ENCODE measurements at places on chromosomes 5 and 9. TPM values are rescaled to one million over a fixed set of nuclear protein-coding genes. Genes with fewer than 3 reads are reported as not detected.

DNA sequence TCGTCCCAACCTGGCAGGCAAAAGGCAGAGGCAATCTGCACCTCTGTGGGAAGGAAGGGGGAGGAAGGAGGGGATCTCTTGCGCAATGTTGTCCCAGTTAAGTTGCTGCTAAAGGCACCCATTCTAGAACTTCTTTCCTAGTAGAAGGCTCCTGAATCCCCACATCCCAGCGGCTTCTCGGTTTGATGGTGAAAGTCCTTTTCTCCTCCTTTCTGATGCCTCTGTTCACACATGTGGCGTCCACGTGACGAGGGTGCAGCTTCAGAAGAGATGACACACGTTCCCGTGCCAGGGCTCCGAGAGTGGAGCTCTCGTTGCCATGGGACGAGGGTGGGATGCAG is 96.9 kb upstream of the FCN2 start:
- H3K27me3 ChIP-seq = no peaks in the 10 kb centered on the region
- peaks cover 82% of the 10 kb centered on the region for H3K36me3 ChIP-seq
- no peak overlapping the region for H3K27ac ChIP-seq
- no peak overlapping the region for H3K4me3 ChIP-seq
- no peak for DNase-seq
- H3K4me1 ChIP-seq = peaks cover 4% of the 10 kb centered on the region

The CBY3 gene
- 0.18 TPM for total RNA-seq

DNA sequence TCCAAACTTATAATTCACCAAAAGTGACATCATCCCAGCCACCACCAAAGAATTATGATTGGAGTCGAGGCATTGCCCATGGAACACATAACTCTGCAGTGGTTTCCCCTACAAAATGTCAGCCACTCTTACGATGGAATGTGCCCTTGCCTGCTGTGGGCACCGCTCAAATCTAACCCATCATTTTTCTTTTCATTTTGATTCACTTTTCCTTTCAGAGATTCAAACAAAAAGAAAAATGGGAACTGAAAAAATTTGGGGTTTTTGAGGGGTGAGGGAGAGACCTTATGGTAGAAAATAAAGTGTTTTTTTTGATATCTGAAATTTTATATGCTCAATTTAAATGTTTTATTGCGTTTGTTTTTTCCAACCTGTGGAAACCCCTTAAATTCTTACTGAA is 28.1 kb downstream of the SMARCA2 start:
- H3K4me1 ChIP-seq = no peaks in the 10 kb centered on the region
- peaks cover 21% of the 10 kb centered on the region for H3K36me3 ChIP-seq
- H3K27me3 ChIP-seq = no peaks in the 10 kb centered on the region
- H3K27ac ChIP-seq = no peak overlapping the region
- H3K4me3 ChIP-seq = no peak overlapping the region
- no peak for DNase-seq

DNA sequence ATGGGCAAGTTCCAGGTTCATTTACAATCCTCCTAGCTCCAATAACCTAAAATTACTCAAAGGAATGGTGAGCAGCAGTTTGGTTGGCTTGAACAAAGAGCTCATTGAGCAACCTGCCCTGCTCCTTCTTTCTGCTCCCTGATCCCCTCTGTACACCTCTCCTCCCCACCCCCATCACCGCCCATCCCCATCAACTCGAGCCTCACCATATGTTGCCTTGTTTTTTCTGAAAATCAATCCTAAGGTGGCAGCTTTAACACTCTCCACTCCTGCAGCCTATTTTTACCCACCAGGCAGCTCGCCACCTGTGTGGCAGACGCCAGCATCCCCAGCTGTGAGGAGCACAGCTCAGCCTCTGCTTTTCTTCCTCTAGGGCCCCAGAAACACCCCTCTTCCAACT is 533.4 kb upstream of the BRINP1 start:
- H3K36me3 ChIP-seq = no peaks in the 10 kb centered on the region
- H3K4me1 ChIP-seq = no peaks in the 10 kb centered on the region
- no peaks in the 10 kb centered on the region for H3K27me3 ChIP-seq
- no peak overlapping the region for H3K27ac ChIP-seq
- H3K4me3 ChIP-seq = no peak overlapping the region
- no peak for DNase-seq

DNA sequence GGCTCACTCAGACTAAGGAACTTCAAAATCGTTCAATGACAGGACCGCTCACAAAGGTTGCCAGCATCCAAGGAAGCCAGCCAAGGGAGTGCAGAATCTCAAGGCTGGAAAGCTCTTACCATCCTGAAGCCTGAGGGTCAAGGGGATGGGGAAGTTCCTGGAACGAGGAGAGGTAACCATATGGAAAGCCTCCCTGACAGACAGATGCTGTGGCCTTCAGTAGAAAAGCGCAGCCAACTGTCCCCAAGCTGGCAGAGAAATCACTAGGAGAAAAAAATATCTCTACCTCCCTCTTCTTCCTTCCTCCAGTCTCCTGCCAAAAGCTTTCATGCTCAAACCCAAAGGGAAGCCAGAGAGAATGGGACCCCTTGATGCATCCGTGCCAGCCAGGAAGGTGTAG is 90.5 kb upstream of the RANBP3L start:
- no peak overlapping the region for H3K4me3 ChIP-seq
- no peak for DNase-seq
- no peaks in the 10 kb centered on the region for H3K4me1 ChIP-seq
- peaks cover 14% of the 10 kb centered on the region for H3K27me3 ChIP-seq
- H3K36me3 ChIP-seq = no peaks in the 10 kb centered on the region
- no peak overlapping the region for H3K27ac ChIP-seq

GRCh38 chr9:7130266-7130820 is 372.6 kb downstream of the KDM4C start:
- no peaks in the 10 kb centered on the region for H3K27me3 ChIP-seq
- no peak overlapping the region for H3K27ac ChIP-seq
- H3K36me3 ChIP-seq = peaks cover 1% of the 10 kb centered on the region
- DNase-seq = no peak
- no peak overlapping the region for H3K4me3 ChIP-seq

The SH3PXD2B gene
- 8.2 TPM for total RNA-seq

DNA sequence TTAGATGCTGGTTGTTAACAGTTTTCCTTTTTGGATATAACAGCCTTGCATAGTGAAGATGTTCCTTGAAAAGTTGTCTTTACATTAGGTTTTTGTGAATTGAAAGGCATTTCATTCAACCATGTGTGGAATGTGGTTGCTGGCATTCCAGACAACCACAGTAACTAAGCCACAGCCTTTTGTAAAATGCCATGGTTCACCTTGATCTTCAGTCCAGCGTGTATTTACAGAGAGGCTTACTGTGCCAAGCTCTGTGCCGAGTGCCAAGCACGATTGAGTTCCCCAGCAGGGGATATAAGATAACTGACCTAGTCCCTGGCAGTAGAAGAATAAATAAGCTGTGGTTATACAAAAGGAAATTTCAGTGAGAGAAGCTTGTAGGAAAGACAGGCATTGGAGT is 4.9 kb downstream of the EXOSC2 start:
- H3K4me1 ChIP-seq = peaks cover 17% of the 10 kb centered on the region
- H3K4me3 ChIP-seq = no peak overlapping the region
- peak overlapping the region; percentile 47 for H3K27ac ChIP-seq
- peak; percentile 37 for DNase-seq
- peaks cover 39% of the 10 kb centered on the region for H3K36me3 ChIP-seq
- no peaks in the 10 kb centered on the region for H3K27me3 ChIP-seq

DNA sequence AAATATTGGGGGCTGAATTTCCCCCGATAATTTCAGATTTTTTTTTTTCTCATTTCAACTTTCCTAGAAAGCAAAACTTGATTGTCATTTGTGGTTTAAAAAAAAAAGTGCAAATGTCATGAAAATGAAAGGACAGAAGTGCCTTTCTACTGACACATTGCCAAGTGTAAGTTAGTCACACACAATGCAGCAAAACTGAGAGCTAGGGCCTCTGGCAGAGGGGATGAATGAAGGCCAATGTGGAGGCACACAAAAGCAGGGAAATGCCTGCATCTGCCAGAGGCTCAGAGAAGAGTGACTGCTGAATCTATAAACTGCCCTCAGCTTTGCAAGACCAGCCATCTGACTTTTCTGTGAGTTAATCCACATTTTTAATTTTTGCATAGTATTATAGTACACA is 6.8 kb upstream of the IFNA5 start:
- H3K36me3 ChIP-seq = no peaks in the 10 kb centered on the region
- H3K27me3 ChIP-seq = peaks cover 12% of the 10 kb centered on the region
- peaks cover 2% of the 10 kb centered on the region for H3K4me1 ChIP-seq
- H3K27ac ChIP-seq = no peak overlapping the region
- DNase-seq = no peak

The TLX3 gene
- total RNA-seq = not detected

DNA sequence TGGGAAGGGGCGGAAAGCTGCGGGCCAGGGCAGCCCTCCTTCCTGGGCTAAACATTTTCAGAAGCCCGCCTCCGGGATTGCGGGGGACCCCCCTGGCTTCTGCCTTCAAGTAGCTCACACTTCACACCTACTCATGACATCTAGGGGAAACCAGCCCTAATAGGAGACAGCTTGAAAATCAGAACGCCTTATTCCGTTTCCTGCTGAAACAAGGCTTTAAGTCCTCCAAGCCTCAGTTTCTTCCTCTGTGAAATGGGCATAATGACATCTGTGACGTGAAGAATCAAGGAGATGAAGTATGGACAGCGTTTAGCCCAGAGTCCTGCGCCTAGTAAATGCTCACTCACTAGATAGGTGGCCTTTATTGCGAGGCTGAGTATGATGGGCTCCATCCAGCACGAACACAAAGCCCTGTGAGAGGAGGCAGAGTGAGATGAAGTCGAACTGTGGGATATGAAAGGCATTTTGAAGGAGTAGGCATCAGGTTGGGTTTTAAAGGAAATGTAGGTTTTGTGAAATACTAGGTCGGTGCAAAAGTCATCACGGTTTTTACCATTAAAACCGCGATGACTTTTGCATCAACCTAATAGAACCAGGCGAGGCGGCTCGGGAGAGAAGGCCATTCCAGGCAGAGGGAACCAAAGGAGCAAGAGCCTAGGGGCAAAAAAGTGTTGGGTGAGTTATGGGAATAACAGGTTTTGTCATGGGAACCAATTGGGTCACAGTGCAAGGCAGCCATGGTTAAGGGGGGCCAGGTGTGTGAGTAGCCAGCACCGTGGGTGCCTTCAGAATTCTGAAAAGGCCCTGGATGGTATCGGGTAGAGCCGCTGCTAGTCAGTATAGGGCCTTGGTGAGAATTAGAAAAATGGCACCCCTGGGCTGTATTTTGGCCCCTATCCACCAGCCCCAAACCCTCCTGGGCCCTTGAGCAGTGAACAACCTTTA is 1.0 kb upstream of the TSC1 start:
- H3K27ac ChIP-seq = peak overlapping the region; percentile 90
- H3K4me1 ChIP-seq = peaks cover 19% of the 10 kb centered on the region
- peak overlapping the region; percentile 56 for H3K4me3 ChIP-seq

The KIF12 gene
- not detected for total RNA-seq

The TMOD1 gene
- total RNA-seq = 0.18 TPM

The RELL2 gene
- total RNA-seq = 2.2 TPM

The RGS7BP gene
- total RNA-seq = not detected

The TTLL11 gene
- 2.0 TPM for total RNA-seq

DNA sequence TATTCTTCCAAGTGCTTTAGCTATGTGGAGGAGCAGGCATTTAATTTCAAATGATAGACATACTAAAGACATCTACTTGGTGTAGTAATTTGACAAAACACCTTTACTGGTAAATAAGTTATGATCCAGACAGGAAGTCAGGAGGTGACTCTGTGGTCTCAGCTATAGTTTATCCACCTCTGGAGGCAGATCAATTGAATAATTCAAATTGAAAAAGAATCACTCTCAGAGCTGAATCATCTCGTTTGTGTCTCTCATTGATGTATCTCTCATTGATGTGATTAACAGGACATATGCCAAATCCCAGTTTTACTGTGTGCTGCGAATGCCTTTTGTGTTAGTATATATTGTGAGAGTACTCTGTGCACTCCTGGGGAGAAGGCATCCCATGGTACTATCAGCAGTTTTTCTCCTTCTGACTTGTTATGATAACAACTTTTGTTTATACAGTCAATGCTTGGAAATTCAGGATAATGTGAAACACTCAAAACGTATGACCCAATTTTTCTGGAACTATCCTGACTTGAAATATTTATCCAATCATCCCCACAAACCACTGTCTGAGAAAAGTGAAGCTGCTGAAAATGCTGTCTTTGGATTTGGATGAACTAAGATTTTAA is 48.5 kb upstream of the DAB2 start:
- H3K27ac ChIP-seq = no peak overlapping the region
- peak; percentile 90 for DNase-seq
- H3K36me3 ChIP-seq = no peaks in the 10 kb centered on the region
- H3K27me3 ChIP-seq = no peaks in the 10 kb centered on the region
- H3K4me3 ChIP-seq = no peak overlapping the region

The CER1 gene
- total RNA-seq = not detected

GRCh38 chr5:152551061-152551460 is 146.0 kb upstream of the NMUR2 start:
- H3K36me3 ChIP-seq = no peaks in the 10 kb centered on the region
- H3K27ac ChIP-seq = no peak overlapping the region
- H3K4me3 ChIP-seq = no peak overlapping the region
- H3K4me1 ChIP-seq = no peaks in the 10 kb centered on the region
- H3K27me3 ChIP-seq = no peaks in the 10 kb centered on the region

DNA sequence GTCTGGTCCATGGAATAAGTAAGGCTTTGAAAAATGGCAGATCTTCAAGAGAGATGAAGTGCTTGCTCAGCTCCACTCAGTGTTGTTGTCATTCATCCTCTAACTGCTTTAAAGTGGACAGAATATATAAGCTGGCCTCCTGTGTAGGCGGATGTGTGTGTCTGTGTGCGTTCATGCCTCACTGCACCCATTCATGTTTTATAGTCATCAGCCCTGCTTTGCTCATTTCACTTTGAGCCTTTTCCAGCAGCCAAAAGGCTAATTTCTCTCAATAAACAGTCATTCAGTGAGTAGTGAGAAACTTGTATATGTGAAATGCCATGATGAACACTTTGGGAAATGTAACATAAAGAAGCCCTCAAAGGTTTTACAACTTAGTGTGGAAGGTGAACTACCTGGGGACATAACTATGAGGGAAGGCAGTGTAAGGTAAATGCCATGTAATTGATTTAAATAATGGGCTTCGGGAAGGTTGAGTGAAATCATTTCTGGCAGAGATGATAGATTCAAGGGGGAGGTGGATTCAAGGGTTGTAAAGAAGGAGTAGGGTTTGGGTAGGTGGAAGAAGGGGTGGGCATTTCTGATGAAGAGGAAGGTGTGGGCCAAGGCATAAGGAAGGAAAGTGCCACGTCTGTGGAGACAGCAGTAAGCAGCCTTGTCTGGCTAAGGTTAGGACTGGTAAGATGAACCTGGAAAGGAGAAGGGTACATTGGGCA is 15.7 kb downstream of the TTC23L start:
- no peak overlapping the region for H3K27ac ChIP-seq
- no peak overlapping the region for H3K4me3 ChIP-seq
- H3K27me3 ChIP-seq = no peaks in the 10 kb centered on the region
- no peak for DNase-seq
- H3K36me3 ChIP-seq = no peaks in the 10 kb centered on the region

Measured in IMR-90 (cell line).